ENCODE measurements at places on chromosomes 13 and 19. TPM values are rescaled to one million over a fixed set of nuclear protein-coding genes. Genes with fewer than 3 reads are reported as not detected.
A peak's percentile ranks its signal among the peaks of the same experiment; 100 is the strongest.

- DNase-seq = no peak
These were observed 88.5 kb upstream of the C1QTNF9B start for GRCh38 chr13:23985839-23986238.

DNA sequence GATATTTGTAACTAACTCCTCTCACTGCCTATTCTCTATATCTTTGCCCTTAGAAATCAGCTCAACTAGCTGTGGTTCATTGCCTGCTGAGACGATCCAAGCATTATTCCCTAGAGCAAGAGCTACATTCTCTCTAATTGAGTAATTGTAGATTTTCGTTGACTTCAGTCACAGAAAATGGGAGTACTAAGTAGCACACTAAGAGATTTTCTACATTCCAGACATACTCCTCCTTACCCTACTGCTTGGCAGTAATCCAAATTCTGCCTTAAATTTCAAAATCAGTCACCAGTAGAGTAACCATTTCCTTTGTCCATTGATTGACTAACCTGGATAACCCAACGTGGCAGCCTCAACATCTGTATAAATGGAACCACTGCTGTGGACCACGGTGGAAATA lies 1786.8 kb downstream of the SLITRK5 start:
- DNase-seq = peak; percentile 6

DNA sequence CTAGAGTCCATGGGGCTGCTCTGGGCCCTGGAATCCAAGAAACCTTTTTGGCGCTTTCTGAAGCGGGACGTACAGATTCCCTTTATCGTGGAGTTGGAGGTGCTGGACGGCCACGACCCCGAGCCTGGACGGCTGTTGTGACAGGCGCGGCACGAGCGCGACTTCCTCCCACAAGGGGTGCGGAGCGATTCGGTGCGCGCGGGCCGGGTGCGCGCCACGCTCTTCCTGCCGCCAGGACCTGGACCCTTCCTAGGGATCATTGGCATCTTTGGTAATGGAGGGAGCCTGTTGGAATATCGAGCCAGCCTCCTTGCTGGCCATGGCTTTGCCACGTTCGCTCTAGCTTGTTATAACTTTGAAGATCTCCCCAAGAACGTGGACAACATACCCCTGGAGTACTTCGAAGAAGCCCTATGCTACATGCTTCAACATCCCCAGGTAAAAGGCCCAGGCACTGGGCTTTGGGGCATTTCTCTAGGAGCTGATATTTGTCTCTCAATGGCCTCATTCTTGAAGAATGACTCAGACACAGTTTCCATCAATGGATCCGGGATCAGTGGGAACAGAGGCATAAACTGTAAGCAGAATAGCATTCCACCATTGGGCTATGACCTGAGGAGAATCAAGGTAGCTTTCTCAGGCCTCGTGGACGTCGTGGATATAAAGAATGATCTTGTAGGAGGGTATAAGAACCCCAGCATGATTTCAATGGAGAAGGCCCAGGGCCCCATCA lies 3.5 kb upstream of the ZFP82 start:
- no peak for DNase-seq

GRCh38 chr13:50676602-50677001 lies 166.9 kb downstream of the DLEU7 start:
- peak; percentile 49 for DNase-seq

DNA sequence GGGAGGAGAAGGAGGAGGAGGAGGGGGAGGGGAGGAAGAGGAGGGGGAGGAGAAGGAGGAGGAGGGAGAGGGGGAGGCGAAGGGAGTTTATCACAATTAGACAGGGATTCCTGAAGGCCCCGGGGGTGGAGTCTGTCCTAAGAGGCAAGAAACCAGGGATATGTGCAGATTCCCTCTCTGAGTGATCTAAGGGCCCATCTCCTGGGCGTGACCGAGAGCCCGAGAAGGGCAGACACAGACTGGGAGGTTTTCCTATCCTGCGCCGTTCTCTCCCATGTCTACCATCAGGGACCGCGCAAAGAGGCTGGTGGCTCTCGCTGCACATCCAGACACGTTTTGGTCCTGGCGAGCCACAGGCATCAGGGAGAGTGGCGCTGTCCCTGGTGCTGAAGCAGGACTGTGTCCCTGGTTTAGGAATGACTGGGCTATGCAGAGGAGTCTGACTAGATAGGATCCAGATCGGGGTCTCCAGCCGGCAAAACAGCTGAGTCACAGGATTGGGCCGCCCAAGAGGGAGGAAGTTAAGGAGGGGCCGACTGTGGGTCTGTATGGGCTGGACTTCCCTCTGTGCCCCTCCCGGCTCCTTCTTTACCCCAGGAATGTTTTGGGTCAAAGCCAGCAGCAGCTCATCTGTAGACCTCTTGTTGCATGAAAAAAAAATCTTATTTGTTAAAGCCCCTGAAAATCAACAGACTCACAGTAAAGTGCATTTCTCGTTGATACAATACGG lies 17.9 kb upstream of the ZNF175 start:
- DNase-seq = peak; percentile 48

GRCh38 chr13:72500851-72501250 lies 226.6 kb downstream of the MZT1 start:
- no peak for DNase-seq

GRCh38 chr13:37277435-37278144 lies 172.1 kb upstream of the CSNK1A1L start:
- DNase-seq = no peak

DNA sequence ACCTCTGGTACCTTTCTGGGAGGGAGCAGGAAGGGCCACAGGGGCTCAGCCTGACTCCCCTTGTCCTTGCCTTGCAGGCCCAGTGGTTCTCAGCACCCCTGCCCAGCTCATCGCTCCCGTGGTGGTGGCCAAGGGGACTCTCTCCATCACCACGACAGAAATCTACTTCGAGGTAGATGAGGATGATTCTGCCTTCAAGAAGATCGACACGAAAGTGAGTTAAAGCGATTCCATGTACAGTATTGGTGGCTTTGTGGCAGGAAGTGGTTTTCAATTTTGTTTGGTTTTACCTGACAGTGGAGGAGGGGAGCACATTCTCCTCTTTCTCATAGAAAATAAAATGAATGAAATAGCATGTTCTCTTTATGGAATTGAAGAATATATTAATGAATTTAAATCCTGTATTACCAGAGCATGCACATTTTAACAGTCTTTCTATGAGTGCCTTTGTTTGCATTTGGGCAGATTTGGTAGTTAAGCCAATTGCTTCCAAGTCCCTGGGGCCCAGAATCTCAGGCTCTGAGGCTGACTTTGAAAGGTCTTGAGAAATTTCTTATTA lies 4.1 kb downstream of the MAB21L1 start:
- no peak for DNase-seq

GRCh38 chr19:55703790-55704215 lies 28.8 kb downstream of the EPN1 start:
- peak; percentile 15 for DNase-seq

- DNase-seq = peak; percentile 16
These were observed 33.6 kb downstream of the MTMR6 start for GRCh38 chr13:25253702-25254101.

DNA sequence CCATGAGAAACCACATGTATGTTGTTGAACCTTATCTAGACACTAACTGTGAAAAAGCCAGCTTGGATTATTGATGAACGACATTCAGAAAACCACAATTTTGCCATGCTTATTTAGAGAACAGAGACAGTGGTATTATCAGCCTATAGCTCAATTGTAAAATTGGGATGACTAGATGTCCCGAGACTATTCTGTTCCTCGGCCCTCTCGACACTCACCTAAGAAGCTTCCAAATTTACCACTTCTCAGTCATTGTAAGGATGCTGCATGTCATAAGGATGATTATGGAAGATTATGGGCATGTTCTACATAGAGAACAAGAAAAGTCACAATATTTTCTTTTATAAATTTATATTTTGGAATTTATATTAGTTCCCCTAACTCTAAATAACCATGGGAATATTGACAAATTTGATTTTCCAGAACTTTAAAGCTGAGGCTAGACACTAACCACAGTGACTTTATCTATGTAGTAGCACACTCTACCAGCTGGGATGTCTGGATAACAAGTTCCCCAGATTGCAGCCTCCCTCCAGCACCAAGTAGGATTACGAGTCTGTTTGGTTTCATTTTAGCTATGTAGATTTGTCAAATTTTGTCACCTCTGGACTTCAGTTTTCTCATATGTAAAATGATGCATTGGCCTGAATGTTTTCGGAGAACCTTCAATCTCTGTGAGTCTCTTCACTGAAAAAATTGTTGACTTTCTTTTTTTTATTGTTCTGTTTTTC lies 513.6 kb downstream of the IRS2 start:
- no peak for DNase-seq

DNA sequence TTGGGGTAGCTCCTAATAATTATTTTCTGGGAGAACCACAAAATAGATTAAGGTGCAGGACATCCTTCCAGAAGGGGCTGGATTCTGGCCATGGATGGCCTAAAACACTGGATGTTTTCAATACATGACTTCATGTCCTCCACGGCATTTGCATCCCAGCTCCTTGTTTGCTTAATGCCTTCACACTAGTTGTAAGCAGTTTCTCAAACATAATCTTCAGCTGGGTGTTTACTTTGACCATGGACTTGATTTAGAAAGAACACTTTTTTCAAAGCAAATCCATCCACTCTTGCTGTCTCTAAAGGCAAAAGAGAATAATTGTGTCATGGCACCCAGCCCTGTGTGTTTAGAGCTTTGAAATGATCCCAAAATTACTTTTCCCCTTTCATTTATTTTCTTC lies 82.5 kb upstream of the GSX1 start:
- no peak for DNase-seq

GRCh38 chr13:76225815-76226489 lies 589.8 kb downstream of the LMO7 start:
- no peak for DNase-seq

DNA sequence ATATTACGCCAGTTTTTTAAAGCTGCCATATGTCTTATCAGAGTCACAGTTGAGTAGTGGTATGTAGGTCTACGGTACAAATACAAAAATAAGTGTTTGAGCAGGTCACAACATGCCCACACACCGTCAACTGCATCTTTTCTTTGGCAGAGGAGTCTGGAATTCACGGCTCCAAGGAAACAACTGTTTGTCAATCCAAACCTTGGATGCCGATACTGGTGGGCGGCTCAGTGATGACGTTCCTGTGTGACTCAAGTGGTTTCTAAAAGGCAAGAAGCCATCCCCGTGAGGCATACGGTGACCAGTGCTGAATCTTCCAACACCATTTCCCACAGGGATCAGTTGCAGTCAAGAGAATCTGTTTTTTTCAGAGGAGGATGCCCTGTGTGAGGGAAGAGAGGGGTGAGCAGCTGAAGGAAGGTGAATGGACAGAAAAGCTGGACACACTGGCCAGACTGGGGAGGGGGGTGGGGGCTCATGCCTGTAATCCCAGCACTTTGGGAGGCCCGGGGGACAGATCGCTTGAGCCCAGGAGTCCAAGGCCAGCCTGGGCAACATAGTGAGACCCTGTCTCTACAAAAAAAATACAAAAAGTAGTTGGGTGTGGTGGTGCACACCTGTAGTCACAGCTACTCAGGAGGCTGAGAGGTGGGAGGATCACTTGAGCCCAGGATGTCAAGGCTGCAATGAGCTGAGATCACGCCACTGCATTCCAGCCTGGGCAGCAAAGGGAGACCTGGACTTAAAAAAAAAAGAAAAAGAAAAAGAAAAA lies 22.8 kb upstream of the CEBPG start:
- no peak for DNase-seq

DNA sequence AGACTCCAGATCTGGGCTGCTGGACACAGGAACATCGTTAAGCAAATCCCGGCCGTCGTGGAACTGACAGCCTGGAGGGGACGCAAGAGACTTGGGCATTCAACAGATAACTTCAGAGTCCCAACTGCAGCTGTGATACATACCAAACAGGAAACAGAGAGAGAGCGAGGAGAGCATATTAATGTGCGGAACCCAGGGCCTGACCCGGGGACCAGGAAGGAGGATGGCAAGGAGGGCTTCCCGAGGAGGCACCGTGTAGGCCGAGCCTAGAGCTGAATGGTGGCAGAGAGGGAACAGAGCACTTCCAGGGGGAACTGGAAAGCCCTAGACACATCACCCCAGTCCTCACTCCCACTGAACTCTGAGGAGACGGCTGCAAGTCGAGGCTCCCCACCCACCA lies 68.1 kb downstream of the SIPA1L3 start:
- no peak for DNase-seq

- DNase-seq = no peak
These were observed 12.1 kb upstream of the LGALS14 start for GRCh38 chr19:39692166-39692565.

GRCh38 chr13:41383386-41383785 lies 72.3 kb downstream of the NAA16 start:
- peak; percentile 57 for DNase-seq

DNA sequence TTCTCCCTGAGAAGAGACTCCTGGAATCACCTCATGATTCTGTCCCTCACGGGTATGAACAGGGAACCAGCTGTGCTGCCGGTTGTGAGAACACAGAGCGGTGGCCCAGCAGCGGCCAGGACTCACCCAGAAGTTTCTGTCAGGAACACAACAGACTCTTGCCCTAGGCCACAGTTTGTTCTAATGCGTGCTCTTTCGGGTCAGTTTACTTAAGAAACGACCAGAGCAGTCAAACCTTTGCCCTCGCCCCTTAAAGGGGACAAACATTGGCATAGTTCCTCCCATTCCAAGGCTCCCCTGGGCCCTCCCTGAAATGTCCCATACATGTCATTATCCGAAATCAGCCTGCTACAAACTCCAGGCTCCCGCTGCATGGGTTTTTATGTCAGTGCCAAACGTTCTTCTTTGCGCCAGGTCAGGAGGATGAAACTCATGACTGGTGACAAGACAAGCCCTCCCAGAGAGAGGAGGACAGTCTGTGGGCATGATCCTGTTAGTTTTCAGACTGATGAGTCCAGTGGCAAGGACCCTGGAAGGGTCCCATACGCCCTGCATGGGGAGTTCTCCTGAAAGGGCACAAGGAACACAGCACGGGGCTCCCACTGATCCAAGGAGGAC lies 18.3 kb downstream of the ZIC5 start:
- no peak for DNase-seq

DNA sequence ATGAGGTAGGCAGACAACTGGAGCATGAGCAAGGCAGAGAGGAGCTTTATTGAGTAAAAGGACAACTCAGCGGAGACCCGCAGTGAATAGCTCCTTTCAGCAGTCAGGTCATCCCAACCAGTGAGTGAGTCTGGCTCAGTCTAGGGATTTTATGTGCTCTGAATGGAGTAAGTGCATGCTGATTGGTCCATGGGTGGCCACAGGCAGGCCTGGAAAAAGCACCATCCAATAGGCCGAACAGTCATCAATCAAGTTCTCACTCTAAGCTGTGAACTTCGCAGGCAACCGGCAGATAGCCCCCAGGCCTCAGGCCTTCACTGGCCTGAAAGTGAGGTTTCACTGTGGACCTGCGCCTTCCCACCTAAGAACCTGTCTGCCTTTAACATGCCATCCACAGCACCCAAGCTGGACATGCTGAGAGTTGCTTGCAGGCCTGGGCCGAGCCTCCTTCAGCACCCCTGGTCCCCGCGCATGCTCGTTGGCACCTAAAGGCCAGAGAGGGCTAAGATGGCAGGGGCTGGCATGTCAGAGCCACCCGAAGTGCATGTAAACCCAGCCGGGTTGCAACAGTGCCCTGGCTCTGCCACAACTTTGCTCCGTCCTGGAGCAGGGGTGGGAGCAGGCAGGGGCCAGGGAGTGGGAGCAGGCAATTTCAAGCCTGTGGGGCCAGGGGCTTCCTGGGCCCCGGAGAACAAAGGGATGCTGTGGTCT lies 698.7 kb downstream of the SLITRK1 start:
- no peak for DNase-seq

The CYP4F12 gene
- not detected for polyA plus RNA-seq

The CAMSAP3 gene
- 0.11 TPM for polyA plus RNA-seq

The LIM2 gene
- polyA plus RNA-seq = not detected

The NFILZ gene
- not detected for polyA plus RNA-seq

The NAPSA gene
- 0.19 TPM for polyA plus RNA-seq

The USE1 gene
- 29.8 TPM for polyA plus RNA-seq

The TMEM238 gene
- polyA plus RNA-seq = 0.18 TPM

The FGF21 gene
- not detected for polyA plus RNA-seq

The SPTBN4 gene
- polyA plus RNA-seq = 0.03 TPM

The GGN gene
- polyA plus RNA-seq = 0.73 TPM

All from endothelial cell of umbilical vein (primary cell).